Fibroblast of mammary gland (primary cell): ENCODE measurements at places on chromosomes 6 and 20.

DNA sequence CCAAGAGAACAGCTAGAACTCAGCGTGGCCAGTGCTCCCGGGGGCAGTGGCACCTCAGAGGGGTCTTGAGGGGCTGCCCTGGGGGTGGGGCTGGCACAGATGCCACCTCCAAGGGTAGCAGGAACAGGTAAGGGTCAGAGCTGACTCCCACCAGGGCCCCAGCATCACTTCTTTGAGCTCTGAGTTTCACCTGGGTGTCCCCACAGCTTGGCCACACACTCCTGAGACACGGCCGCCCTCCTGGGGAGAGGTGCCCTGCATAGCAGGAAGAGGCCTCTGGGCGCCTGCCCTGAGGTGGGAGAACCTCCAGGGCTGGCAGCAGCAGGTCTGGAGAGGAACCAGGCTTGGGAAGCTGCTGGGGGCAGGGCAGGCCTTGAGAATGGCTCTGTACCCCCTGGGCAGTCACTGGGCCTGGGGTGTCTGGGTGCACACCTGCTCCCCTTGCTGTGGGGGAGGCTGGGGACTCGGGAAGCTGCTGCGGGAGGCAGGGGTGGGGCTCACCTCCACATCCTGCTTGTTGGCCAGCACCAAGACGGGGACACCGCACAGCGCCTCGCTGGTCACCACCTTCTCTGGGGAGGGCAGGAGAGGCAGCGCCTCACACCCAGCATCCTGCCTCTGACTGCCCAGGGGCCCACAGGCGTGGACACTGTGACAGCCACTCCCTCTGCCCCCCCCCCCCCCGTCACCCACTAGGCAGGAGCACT, 5.0 kb downstream of the TNFRSF6B start:
- DNase-seq, result no peak

GRCh38 chr6:16765235-16765634, 4.0 kb upstream of the ATXN1 start:
- no peak for DNase-seq

DNA sequence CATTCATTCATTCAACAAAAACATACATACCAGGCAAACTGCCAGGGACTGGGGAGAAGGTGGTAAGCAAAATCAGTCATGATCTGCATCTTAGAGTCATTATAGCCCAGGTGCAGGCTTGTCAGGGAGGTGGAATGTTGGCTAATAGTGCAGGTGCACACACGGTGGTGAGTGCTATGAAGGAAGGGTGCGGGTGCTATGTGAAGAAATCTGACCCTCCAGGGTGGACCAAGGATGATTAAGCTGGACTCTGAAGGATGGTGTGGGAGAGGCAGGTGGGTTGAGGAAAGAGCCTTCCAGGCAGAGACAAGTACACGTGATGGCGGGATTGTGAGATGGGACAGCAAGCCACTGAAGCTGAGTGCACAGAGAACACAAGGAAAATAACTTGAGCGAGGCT, 77.4 kb downstream of the B3GAT2 start:
- DNase-seq, result no peak

DNA sequence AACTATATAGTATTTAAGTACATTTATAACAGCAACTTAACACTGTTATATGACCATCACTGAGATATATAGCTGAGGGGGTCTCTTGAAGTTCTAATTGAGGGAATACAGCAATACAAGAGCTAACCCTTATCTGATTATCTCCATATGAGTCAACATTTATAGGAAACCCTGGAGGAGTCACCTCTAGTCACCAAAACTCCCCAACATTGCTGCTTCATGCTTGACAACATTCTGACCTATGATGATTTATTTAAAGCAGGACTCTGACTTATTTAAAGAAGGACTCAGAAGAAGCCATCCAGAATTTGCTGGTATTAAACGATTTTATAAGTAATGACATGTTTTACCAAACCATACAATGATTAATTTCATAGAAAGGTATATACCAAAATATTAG, 182.6 kb upstream of the NOX3 start:
- no peak for DNase-seq

DNA sequence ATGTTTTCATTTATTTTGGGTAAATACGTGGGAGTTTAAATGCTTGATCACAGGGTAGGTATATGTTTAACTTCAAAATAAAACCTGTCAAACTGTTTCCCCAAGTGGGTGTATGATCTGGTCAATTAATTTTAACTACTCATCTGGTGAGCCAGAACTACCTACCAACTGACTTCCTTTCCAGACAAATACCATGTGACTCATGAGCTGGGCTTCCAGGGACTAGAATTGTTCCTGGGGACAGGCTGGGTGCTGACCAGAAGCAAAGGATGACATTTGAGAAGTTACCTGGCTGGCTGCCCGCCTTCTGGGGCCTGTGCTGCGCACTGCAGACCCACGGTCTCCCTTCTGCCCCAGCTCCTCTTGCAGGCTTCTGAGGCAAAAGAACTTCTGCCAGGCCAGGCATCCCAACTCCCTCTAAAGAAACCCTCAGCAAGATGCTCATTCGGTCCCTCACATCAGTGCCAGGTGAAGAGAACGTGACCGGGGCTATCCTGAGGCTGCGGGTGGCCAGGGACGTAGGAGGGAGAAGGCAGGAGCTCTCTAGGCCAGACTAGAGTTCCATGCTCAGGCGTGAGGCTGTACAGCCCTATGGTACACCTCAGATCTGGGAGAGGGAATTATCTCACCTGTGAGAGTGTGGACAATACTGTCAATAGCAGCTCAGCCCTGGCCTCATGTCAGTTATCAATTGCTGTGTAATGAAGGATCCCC, 103.6 kb downstream of the JPH2 start:
- peak; percentile 73 for DNase-seq

- DNase-seq, result no peak
Observed at GRCh38 chr6:209432-210103, 82.7 kb upstream of the DUSP22 start.

DNA sequence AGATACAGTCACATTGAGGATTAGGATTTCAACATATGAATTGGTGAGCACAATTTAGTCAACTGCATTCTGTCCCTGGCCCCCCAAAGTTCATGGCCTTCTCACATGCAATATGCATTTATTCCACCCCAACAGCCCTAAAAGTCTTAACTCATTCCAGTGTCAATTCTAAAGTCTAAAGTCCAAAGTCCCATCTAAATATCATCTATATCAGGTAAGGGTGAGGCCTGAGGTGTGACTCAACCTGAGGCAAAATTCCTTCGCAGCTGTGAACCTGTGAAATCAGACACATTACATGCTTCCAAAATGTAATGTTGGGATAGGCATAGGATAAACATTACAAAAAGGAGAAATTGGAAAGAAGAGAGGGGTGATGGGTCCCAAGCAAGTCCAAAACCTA, 27.8 kb downstream of the CLIC5 start:
- no peak for DNase-seq

GRCh38 chr6:35972471-35973367, 51.7 kb downstream of the SLC26A8 start:
- DNase-seq, result no peak

- DNase-seq, result no peak
Observed at GRCh38 chr6:130692659-130693058, 134.5 kb upstream of the SMLR1 start.

DNA sequence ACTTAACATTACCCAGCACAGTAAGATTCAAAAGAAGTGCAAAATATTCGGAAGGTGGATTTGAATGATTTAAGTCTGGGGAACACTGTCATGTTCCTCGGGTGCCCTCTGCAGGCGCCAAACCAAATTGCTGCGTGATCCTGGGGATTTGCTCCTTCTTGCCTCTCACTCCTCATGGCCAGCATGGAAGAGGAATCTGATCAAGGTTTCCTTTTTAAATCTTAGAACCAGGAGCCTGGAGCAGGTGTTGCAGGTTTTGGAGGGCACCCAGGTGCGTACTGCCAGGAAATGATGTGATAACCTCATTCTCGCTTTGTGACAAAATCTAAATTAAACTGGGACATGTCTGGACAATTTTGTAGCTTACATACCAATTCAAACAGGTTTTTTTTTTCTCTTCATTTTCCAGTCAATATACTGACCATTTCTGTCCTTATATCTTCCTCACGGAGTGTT, 8.1 kb upstream of the PFDN4 start:
- peak; percentile 80 for DNase-seq
